NCI-H1417 treated with DMSO at 0.1 percent for 48 hours (cell line): ENCODE measurements at places on chromosomes 7 and 10.

- DNase-seq, result no peak
These were observed 128.8 kb upstream of the FZD8 start for GRCh38 chr10:35770817-35771355.

GRCh38 chr7:37756797-37757551, 73.4 kb downstream of the GPR141 start:
- no peak for DNase-seq

DNA sequence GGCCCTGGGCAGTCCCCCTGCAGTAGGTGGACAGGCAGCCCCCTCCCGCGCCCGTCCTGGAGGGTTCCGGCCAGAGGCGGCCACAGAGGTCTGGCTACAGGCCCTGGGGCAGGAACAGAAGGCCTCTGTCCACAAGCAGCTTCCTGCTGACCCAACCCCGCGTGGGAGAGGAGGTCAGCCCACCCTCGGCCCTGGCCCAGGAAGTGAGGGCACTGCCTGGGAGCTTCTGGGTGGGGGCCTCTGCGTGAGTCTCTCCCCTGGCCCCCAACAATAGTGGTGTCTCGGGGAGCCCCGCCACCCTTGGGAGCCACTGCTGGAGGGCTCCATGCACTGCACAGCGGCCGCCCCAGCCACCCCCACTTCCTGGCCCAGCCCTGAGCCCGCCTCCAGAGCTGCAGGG, 4.7 kb downstream of the MICALL2 start:
- DNase-seq, result no peak

GRCh38 chr7:94410413-94411187, 15.9 kb downstream of the COL1A2 start:
- no peak for DNase-seq

DNA sequence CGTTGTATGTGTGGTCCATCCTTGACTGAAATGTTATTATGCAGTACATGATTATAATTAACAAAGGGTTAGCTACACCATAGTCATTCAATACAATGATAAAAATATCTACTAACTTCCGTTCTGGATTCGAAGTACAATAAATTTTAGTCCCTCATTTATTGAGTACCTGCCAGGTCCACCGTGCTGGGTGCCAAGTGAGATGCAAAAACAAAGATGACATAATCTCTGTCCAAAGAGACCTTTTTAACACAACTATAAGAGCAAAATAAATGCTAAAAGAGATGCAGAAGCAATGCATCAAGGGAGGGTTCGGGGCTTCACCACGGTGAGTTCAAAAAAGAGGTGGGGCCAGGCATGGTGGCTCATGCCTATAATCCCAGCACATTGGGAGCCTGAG, 33.1 kb downstream of the LAMB1 start:
- DNase-seq, result no peak

GRCh38 chr10:17851611-17852010, 42.5 kb downstream of the MRC1 start:
- DNase-seq, result no peak

- no peak for DNase-seq
These were observed 45.0 kb downstream of the TNS3 start for GRCh38 chr7:47536661-47537611.

DNA sequence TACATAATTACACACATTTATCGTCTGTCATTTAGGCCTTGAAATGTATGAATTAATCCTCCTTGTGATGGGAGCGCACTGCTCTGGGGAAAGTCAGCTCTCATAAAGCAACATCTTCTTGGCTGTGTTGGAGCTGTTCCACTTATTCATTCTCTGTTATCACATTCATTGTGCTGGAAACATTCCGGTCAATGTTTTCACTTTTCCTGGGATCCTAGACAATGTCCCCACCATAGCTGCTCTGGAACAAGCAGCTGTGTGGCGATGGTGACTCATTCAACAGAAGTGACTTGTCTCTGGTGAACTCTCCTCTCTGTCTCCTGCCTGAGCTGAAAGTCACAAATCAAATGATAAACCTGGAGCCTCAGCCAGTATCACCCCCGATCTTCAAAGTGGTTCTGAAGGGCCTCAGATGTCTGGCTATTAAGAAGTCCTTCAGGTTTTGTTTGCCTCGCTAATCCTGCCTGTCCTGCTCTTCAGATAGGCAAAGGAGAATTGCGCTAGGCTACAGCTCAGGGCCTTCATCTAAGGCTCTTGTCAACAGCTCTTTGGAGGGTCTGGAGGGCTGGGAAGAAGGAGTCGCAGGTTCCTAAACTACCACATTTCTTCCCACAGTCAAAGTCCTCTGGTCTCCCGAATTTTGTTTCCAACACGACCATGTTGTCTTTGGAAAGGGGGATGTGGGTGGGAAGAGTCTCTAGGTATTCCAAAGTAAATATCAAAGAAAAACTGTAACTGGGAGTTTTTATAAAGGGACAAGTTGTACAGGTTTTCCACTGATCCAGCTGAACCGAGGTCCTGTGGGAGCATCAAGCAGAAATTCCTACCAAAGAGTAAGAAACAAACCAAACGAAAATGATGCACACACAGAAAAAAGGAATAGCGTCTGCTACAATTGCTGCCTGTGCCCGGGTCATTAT, 29.3 kb downstream of the KLF6 start:
- DNase-seq, result no peak

- DNase-seq, result no peak
These were observed 180.7 kb downstream of the CPEB3 start for GRCh38 chr10:92110039-92110794.

GRCh38 chr10:103708627-103709288, 146.6 kb downstream of the SH3PXD2A start:
- no peak for DNase-seq

DNA sequence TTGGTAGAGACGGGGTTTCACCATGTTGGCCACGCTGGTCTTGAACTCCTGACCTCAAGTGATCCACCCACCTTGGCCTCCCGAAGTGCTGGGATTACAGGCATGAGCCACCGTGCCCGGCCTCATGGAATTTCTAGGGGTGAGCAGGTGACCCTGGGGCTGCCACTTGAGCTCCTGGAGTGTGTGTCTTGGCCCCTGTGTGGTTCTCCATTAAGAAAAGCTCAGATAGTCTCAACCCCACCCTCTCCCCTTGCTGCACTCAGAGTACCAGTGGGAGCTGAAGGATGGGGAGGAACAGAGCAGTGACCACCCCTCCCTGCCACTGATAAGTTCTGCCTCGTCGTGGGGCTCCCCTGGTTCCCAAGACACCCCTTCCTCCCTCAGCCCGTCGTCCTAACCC, 45.3 kb downstream of the RCC1L start:
- no peak for DNase-seq

- no peak for DNase-seq
These were observed 138.0 kb downstream of the TACC2 start for GRCh38 chr10:122126763-122127659.
